ENCODE measurements at places on chromosomes 1 and 21. TPM values are rescaled to one million over a fixed set of nuclear protein-coding genes. Genes with fewer than 3 reads are reported as not detected.

GRCh38 chr1:67041841-67042503, 12.0 kb downstream of the SLC35D1 start:
- no peak for DNase-seq

GRCh38 chr1:163162381-163162914, 40.3 kb downstream of the RGS5 start:
- no peak for DNase-seq

DNA sequence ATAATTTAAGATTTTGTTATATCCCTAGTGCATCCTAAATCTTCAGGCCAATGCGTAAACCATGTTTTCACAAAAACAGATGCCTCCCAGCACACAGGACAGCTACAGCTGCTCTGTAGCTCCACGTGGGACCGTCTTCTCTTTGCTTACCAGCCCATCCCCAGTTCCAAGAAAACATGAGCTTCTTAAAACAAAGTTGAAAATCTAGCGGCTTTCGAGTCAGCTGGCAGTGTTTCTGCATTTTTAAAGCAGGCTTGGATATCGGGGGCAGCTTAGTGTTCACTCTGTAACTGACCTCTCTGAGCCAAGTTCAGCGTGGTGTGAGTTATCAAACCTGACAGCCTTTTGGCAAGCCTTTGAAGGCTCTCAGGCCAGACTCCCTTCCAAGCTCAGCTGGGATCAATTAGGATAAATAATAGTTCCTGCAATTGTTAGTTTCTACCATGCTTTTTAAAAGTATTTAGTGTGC, 881.5 kb downstream of the LTN1 start:
- no peak for DNase-seq

DNA sequence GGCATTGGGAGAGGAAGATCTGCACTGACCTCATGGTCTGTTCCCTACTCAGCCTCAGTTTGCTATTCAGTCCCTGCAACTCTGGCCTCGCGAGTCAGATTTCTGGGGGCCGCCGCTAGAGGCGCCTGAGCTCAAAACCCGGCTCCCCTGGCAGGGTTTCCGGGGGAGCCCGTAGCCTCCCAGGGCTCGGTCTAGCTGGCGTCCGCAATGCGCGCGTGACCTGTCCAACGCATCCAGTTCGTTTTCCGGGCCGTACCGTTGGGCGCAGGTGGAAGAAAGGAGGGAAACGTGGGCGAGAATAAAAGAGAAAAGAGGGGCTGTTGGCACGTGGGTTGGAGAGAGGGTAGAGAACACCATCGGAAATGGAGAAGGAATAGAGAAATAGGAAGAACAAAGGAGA, at the start of gene ADAM30:
TSS of gene ADAM30 (minus strand) at position 213 of the 400 bp plus-strand sequence. CDS start at position 34, 179 bp downstream.
- DNase-seq = no peak

DNA sequence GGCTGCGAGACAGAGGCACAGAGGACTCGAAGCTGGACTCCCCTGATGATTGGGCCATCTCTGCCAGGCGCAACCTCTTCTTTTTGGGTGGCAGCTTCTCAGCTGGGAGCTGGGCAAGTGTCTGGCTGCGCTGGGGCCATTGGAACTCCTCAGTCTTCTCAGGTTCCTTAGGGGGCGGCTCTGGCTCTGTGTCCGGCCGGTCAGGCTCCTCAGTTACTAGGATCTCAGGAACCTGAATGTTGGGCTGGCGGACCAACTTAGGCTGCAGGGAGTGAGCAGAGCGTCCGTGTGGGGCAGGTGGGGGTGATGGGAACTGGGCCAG, 97.5 kb upstream of the EDN2 start:
- no peak for DNase-seq

GRCh38 chr1:145720878-145721671, 1.8 kb downstream of the CD160 start:
- no peak for DNase-seq

GRCh38 chr1:111275079-111275478, 15.6 kb upstream of the CHIA start:
- no peak for DNase-seq

DNA sequence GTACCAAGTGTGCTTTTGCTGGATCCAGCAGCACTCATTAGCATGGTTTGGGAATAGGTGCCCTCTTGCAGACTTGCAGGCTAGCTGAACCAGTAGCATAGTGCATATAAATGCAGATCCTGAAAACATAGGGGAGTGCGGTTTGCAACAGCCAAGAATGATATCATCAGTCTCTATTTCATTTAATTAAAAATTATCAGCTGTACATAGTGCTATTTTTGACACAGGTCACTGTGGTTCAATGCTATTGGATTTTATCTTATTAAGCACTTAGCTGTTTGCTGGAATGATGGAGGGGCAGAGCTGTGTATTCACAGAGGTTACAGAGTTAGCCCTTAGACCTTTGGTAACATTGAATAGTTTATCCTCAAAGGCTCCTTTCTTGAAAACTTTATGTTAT, 43.6 kb downstream of the CYYR1 start:
- DNase-seq = no peak

DNA sequence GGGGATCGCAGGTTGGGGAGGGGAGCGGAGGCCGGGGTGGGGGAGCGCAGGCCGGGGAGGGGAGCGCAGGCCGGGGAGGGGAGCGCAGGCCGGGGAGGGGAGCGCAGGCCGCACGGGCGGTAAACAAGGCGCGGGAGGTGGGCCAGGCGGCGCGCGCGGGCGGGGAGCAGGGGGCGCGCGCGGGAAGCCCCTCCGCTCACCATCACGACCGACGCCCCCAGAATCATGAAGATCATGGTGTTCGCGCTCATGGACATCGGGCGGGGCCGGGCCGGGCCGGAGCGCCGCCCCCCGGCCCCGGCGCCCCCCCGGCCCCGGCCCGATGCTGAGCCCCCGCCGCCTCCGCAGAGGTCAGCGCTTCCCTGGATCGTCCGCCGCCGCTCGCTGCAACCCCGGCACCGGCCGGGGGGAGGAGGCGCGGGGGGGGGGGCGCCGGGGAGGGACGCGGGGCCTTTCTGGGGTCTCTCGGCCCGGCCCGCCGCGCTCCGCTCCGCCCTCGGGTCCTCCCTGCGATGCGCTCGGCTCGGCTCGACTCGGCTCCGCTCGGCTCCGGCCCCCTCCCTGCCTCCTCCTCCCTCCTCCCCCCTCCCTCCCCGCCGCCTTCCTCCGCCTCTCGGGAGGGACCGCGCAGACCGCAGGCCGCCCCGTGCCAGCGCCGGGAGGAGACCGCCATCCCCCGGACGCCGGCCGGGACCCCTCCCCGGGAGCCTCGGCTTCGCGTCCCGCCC, at the start of gene TMEM240:
TSS of gene TMEM240 (minus strand) at position 535 of the 728 bp plus-strand sequence. CDS start at position 257, 278 bp downstream.
- DNase-seq = no peak

GRCh38 chr21:33661146-33661545, 18.8 kb downstream of the ITSN1 start:
- no peak for DNase-seq

- no peak for DNase-seq
These were observed 62.6 kb downstream of the ABL2 start for GRCh38 chr1:179166663-179167417.

GRCh38 chr1:19682257-19682656, 17.6 kb downstream of the HTR6 start:
- DNase-seq = no peak

- peak; percentile 64 for DNase-seq
These were observed 7.2 kb downstream of the APCS start for GRCh38 chr1:159594625-159595405.

GRCh38 chr1:21012937-21013336, 163.8 kb downstream of the EIF4G3 start:
- DNase-seq = no peak

- DNase-seq = no peak
These were observed 181.9 kb downstream of the FGGY start for GRCh38 chr1:59478822-59479221.

- DNase-seq = no peak
These were observed 3.4 kb downstream of the BMP8A start for GRCh38 chr1:39494671-39495410.

GRCh38 chr1:80218112-80218511, 1211.6 kb upstream of the ADGRL4 start:
- peak; percentile 36 for DNase-seq

GRCh38 chr1:204363335-204364114, 3.8 kb upstream of the PLEKHA6 start:
- DNase-seq = peak; percentile 62

GRCh38 chr1:198788561-198789064, 149.8 kb downstream of the PTPRC start:
- peak; percentile 33 for DNase-seq

DNA sequence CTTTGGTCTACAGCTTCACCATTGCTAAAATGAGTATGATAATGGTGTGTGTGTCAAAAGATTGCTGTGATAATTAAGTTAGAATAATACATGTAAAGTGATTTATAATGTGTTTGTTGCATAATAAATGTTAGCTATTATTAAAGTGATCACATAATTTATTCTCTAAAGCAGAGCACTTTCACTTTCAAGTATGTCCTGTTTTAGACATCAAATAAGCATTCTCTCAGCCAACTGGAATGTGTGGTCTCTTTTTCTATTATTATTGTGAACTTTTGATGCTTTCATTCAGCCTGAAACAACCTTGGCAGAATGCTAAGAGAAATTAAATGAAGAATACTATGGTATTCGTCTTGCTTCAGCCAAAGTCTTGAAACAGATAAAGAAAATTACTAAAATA, 102.8 kb upstream of the COL11A1 start:
- no peak for DNase-seq

GJC2 gene
- 0.53 TPM for total RNA-seq

RHD gene
- total RNA-seq = not detected

CA6 gene
- not detected for total RNA-seq

CAMK1G gene
- 0.12 TPM for total RNA-seq

SPRR2A gene
- not detected for total RNA-seq

RNU1-3 gene
- under 0.01 TPM for total RNA-seq

Measured in glomerular endothelial cell (primary cell).